ENCODE measurements at places on chromosomes 2 and 18. TPM values are rescaled to one million over a fixed set of nuclear protein-coding genes. Genes with fewer than 3 reads are reported as not detected.

- ATAC-seq = no peak
Measured at GRCh38 chr18:51107082-51107481, 77.1 kb downstream of the SMAD4 start.

CCDC74B gene
- total RNA-seq = 0.40 TPM

TACR1 gene
- 0.64 TPM for total RNA-seq

DNA sequence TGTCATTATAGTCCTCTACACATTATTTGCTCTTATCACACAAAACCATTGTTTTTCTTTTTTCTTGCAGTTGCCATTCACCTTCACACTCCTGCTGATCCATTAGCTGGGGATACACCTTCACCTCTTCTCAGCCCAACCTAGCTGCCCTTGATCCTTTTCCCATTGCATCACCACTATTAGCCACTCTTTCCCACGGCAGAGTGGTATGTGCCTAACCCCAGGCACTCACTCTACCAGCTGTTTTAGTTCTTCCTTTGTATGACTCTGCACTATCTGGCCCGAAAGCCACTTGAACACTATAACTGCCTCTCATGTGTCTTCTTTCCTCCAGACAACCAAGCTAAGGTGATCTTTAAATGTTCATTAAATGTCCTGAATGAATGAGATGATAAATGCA is 145.4 kb upstream of the PIK3C3 start:
- ATAC-seq = peak; percentile 60

PDE1A gene
- total RNA-seq = 1.2 TPM

DNA sequence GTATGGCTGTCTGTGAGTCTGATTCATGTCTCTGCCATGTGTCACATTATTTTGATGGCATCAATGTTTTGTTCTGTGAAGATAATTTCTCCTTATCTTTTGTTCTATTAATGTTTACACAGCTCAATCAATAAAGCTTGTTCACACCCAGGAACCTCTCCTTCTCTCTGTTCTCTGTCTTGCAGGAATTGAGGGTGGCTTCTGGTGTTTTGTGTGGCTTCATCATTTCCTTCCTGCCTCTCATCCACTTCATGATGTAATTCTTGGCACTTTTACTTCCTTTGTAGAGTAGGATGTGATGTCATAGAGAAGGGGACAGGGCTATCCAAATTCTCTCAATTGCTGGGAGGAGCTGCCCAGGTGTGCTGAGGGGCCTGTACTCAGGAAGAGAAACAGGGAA is 27.2 kb downstream of the ASXL3 start:
- ATAC-seq = no peak

DNA sequence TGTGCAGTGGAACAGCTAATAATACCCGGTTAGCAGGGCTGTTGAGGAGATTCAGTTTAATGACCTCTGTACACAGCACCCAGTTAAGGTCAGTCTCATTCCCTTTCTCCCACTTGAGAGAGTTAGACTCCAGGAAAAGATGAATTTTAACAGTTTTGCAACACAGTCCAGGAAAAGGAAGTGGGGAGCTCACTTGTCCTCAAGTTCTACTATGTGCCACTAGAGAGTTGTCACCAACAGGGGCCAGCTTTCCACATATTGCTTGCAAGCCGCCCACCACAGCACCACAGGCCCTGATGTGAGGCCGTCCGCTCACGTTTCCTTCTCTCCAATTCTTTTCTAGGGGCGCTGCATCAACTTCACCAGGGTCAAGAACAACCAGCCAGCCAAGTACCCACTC is 142.1 kb downstream of the GFPT1 start:
- no peak for ATAC-seq

- ATAC-seq = no peak
Measured at GRCh38 chr2:234550056-234550455, 53.2 kb upstream of the ARL4C start.

CAPN14 gene
- 191 TPM for total RNA-seq

GRCh38 chr2:203719456-203720410 is 13.3 kb downstream of the CD28 start:
- ATAC-seq = no peak
